ENCODE measurements at places on chromosomes 16 and 17.

- DNase-seq, result no peak
These were observed 170.3 kb downstream of the MAF start for GRCh38 chr16:79430191-79430678.

- peak; percentile 54 for DNase-seq
These were observed 51.8 kb downstream of the VAC14 start for GRCh38 chr16:70749006-70749678.

DNA sequence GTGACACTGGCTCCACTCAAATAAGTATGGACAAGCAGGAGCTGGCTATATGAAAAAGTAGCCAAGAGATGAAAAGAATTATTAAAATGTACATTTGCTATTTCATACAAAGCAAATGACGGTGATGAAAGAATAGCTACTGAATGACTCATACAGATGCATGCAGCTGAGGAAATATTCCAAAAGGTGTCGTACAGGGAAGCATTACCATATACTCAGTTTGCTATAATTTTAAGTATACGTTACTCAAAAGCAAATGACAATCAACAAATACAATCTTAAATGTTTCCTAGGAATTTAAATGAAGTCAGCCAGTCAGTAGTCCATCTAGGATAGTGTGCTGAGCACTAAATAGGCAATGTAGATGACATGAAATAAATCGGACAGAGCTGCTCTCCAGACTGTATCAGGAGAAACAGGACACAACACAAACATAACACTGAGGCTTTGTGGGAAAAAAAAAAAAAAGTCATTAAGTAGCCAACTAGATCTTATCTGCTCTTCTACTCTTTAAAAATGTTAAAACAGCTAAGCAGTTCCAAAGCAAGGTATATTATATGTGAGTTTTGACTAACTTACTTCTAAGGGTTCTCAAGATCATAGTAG lies 65.0 kb downstream of the NCOR1 start:
- DNase-seq, result peak; percentile 61

DNA sequence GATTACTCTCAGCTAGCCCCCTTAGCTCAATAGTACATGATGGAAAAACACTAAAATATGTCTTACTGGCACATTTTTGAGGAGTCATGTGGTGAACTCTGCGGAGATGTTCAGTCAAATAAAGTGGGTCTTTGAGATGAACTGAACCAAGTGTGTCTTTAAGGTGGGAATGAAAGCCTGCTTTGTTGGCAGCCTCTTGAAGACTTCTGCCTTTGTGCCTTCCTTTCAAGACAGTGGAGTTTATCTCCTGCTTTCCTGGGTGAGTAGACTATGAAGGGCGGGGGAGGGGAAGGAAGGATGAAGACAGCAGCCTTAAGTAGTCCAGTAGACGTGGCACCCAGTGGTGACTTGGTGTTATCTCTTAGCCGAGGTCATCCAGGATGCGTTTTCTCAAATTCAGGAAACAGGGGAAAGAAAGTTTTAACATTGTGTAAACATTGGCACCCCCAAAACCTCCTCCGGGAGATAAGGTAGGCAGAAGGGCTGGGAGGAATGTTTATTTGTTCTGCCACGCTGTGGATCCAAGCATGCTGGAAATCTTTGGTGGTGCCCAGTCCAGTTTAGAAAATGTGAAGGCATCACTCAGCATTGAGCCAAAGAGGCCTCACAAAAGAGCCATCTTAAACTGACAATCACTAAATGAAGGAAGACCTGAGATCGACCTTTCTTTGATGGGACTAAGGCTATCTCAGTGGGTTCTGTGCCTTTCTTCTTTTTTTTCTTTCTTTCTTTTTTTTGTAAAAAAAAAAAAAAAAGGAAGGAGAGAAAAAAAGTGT lies 220.6 kb downstream of the FTO start:
- no peak for DNase-seq
